SK-MEL-5 (cell line): ENCODE measurements at places on chromosomes 2 and 18.
A peak's percentile ranks its signal among the peaks of the same experiment; 100 is the strongest.

GRCh38 chr2:45706033-45706432 is 54.6 kb downstream of the PRKCE start:
- DNase-seq = no peak

GRCh38 chr18:2840521-2840920 is 6.3 kb upstream of the EMILIN2 start:
- no peak for DNase-seq

GRCh38 chr2:126906781-126907180 is 8.1 kb downstream of the TEX51 start:
- DNase-seq = no peak

DNA sequence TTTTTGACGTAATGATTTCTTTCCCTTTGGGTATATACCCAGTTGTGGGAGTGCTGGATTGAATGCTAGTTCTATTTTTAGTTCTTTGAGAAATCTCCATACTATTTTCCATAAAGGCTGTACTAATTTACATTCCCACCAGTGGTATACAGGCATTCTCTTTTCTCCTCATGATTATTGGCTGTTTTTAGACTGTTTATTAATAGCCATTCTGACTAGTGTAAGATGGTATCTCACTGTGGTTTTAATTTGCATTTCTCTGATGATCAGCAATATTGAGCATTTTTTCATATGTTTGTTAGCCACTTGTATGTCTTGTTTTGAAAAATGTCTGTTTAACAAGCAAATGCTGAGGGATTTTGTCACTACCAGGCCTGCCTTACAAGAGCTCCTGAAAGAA is 9.2 kb upstream of the CD28 start:
- no peak for DNase-seq

DNA sequence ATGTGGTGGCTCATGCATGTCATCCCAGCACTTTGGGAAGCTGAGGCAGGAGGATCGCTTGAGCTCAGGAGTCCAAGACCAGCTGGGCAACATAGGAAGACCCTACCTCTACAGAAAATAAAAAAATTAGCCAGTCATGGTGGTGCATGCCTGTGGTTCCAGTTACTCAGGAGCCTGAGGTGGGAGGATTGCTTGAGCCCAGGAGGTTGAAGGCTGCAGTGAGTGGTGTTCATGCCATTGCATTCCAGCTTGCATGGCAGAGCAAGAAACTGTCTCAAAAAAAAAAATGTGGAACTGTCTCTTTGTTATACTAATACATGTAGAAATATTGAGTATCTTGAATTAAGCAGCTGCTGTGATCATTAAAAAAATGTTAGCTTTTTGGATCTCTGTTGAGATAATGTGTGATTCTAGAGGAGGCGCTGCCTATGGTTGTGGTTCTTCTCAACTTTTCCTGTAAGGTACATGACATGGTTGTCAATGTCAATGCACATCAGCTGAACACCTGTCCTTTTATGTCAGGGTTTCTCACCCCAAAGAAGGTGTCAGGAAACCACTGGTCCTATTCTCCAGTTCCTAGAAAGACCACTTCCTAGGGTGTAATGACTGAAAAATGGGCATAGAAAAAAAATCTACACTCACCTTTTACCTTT is 34.7 kb upstream of the IL1RL1 start:
- no peak for DNase-seq

DNA sequence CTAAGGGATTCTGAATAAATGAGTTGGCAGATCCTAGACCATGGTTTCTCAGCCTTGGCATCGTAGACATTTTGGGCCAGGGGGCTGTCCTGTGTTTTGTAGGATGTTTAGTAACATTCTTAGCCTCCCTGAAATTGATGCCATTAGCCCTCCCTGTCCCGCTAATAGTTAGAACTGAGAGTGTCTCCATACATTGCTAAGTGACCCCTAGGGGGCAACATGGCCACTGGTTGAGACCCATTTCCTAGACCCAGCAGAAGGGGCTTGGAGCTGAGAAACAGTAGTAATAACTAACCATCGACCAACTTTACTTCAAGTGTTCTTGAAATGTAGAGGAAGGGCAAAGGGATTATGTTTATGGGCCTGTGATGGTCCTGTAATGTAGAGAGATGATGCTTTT is 40.8 kb downstream of the KCMF1 start:
- DNase-seq = peak; percentile 63

- DNase-seq = no peak
Measured at GRCh38 chr18:35890323-35890722, 82.2 kb upstream of the RMP24 start.

GRCh38 chr2:150538651-150539201 is 51.3 kb upstream of the RND3 start:
- peak; percentile 63 for DNase-seq

DNA sequence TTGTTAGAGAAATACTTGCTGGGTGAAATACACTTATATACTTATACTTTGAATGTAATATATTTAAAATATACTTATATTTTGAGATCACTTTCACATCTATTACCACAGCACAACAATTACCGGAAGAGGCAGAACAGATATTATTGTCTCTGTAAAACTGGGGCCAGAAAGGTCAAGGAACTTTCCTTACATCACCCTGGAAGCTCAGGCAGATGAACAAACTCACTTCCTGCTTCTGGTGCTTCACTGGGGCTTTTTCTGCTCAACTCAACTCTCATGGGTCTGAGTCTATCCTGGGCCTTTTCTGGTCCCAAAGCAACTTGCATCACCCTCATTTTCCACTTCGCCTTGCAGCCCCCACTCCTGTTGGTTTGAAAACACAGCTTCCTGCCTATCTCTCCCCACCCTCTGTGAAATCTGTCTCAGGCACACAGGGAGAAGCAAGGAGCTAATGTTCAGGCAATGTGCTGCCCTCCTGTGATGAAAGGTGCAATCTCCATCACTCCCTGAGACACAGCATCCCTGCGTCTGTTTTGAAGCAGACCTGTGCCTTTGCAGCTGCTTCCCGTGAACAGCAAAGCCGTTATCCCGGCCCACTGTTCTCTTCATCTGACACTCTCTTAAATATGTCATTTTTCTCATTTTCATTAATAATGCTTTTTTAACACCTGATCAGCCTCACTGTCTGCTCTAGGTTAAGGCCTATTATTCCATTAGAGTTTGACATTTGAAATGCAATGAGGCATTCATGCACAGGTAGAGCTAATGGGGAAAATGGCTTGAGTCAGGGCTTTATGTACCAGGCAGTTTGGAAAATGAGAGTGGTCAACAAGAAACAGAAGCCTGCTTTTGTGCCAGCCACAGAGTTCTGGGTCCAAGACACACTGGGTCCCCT is 251.9 kb upstream of the CHAC2 start:
- DNase-seq = no peak

GRCh38 chr18:7662866-7663265 is 95.8 kb downstream of the PTPRM start:
- DNase-seq = no peak

DNA sequence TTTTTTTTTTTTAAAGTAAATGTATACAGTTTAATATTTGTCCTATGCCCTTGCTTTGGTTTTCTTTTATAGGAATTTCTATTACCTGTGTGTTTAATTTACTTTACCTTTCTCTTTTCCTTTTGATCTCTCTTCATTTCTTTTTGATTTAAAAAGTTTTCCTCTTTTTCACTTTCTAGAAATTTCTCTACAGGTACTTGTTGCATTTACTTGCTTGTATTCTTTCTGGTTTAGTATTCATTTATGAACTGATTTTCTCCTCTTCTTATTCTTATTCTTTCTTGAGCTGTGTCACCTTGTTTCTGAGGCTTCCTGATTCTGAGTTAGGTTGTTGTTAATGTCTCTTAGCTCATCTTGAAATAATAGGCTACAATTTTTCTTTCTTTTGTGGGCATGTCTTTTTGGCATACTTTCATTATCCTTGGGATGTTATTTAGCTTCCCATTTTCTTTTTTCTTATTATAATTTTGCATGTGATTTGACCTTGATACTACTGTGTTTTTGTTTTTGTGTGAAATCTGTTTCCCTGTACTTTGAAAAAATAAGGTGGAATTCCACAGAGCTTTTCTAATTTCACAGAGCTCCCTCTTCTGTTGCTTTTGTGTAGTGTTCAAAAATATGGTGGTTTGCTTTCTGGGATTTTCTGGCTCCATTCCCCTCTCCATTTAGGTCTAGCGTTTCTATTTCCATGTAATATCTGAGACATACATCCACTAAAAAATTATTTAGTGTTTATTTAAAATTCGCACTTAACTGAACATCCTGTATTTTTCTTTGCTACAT is 25.5 kb upstream of the ALMS1 start:
- peak; percentile 49 for DNase-seq

GRCh38 chr2:240155048-240155744 is 14.7 kb upstream of the OTOS start:
- DNase-seq = no peak

GRCh38 chr2:131037398-131038257 is 55.6 kb downstream of the FAM168B start:
- DNase-seq = no peak

GRCh38 chr2:171244466-171244969 is 83.8 kb upstream of the TLK1 start:
- DNase-seq = no peak

DNA sequence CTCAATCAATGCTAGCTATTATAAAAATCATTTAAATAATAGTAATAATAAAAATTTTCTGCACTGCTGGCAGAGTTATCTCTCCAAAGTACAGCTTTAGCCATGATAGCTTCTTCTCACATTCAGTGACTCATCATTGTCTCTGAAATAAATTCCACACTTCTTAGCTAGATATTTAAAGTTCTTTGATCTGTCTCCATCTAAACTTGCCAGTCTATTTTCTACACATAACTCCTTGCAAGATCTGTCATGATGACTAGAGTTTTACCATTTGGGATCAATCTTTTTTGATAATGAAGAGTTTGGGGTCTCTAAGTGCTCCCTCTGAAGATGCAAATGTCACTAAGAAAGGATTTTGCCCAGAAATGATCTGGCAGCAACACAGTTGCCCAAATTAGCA is 155.4 kb upstream of the LHCGR start:
- DNase-seq = no peak

GRCh38 chr18:59639821-59640220 is 57.4 kb downstream of the CCBE1 start:
- DNase-seq = no peak

DNA sequence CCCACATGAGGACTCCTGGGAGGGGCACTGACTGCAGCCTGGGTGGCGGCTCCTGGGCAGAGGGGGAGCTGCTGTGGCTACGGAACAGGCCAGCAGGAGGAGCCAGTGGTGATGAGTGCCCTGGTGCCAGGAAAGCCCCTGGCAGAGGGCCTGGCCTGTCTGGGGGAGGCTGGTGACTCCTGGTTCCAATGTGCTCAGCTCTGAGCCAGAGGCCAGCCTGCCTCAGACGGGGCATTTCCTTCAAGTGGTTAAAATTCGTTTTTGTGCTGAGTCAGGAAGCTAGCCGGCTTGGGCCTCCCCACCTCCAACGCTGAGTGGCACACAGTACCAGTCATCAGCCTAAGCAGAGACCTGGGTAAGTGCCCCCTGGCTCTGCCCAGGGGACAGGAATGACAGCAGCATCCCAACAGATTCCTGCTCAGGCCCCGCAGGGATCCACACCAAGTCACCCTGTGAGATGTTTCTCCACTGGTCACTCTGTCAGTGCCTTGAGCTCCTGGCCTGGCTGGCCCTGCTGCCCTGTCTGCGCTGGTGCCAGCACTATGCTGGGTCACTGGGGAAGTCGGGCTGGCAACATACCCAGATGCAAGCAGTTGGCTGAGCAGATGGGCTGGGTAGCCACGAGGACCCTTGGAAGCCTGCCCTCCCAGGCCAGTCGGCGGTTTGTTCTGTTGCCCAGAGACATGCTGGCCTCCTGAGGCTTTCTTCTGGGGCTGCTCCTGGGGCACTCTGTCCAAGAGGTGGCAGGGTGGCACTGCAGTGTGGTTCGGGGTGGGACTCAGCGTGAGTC is 7.1 kb upstream of the KLF11 start:
- DNase-seq = peak; percentile 67

GRCh38 chr2:215396595-215397313 is 39.1 kb downstream of the FN1 start:
- DNase-seq = peak; percentile 48

DNA sequence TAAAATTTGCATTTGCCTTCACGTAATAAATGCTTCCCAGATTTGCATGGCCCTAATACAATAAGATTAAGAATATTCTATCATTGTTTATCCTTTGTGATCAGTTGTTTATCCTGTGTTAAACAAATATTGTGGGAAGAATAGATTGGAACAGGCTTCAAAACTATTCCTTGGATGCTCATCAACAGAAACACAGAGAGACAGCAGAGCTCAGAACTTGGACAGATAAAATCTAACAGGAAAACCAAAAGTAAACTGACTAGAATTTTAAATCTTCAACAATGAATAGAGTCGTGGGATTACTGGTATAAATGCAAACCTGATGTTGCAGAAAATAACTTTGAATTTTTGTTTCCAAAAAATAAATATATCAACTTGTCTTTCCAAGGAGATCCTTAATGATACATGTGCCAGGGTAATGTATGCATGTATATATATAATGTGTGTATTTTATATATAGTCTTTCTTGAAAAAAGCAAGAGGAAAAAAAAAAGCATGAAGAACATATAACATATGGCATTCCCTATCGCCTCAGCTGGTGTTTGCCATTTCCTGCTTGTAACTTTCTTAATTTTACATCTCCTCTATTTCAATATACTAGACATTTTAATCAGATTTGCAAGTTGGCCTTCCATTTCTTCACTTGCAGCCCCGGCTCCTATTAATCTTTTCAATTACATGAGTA is 59.9 kb upstream of the TANK start:
- no peak for DNase-seq

GRCh38 chr2:108195133-108195439 is 44.7 kb upstream of the SULT1C3 start:
- no peak for DNase-seq
